ENCODE measurements at places on chromosomes 5 and 9. TPM values are rescaled to one million over a fixed set of nuclear protein-coding genes. Genes with fewer than 3 reads are reported as not detected.

Gene PCDHA4
- 0.14 TPM for total RNA-seq

Gene SPINK4
- total RNA-seq = not detected

Gene SLC24A2
- not detected for total RNA-seq

Gene RASA1
- total RNA-seq = 16.5 TPM

Gene PCDHGA2
- 9.4 TPM for total RNA-seq
